ENCODE measurements at places on chromosomes 11 and 22. TPM values are rescaled to one million over a fixed set of nuclear protein-coding genes. Genes with fewer than 3 reads are reported as not detected.

GRCh38 chr11:57095417-57095816 is 86.3 kb upstream of the LRRC55 start:
- no peak for DNase-seq

DNA sequence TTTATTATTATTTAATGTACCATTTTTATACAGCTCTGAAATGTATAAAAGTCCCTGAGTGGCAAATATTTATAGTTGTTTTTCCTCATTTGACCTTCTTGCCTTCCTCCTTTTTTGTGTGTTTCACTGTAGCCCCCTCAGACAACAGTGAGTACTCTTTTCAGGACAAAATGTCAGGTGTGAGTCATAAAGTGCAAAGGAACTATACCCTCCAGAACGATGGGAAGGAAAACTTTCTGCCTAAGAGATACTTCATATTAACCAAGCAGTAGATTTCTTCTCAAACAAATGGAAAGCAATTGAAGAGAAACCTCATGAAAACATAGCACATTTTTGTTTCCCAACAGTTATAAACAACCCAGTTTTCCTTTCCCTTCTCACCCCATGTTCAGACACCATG is 16.1 kb upstream of the MS4A7 start:
- no peak for DNase-seq

DNA sequence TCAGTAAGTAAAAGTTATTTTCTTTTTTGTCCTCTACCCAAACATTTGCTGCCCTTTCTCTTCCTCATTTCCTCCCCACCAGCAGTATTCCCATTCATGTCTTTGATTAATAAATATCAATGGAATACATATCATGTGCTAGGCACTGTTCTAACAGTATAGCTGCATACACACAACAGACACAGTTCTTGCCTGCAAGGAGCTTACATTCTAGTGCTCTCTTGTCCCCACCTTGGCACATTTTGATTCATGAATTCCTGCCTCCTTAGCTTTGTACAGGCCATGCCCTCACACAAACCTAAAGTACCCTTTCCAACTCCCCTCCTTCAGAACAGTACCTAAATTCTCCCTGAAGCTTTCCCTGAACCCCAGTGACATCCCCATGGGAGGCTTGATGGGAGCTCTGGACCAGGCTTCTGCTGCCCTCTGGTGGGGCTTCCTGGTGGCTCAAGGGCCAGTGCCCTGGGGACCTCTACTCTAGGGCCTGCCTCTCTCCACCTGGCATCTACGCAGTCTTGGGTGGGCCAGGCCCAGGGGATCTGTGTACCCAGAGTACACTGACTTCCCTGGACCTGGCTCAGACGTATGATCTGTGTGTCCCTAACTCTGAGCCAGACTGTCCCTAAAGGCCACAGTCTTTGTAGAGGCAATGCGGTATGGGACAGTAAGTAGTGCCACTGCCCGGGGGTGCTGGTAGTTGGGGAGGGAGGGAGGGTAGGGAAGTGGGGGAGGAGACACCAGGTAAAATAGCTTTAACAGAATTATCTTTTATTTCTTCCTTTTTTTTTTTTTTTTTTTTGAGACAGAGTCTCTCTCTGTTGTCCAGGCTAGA is 14.1 kb downstream of the RPS13 start:
- no peak for DNase-seq

GRCh38 chr11:70581991-70582885 is 183.9 kb downstream of the CTTN start:
- DNase-seq: no peak

Gene GRIK4
- polyA plus RNA-seq: not detected

Gene CCDC188
- not detected for polyA plus RNA-seq

- no peak for DNase-seq
Observed at GRCh38 chr22:40310081-40310767, 36.1 kb upstream of the ADSL start.

GRCh38 chr22:42837556-42837955 is 19.5 kb downstream of the ARFGAP3 start:
- no peak for DNase-seq

Gene C11orf86
- polyA plus RNA-seq: not detected
